ENCODE measurements at places on chromosomes 3 and 15.

DNA sequence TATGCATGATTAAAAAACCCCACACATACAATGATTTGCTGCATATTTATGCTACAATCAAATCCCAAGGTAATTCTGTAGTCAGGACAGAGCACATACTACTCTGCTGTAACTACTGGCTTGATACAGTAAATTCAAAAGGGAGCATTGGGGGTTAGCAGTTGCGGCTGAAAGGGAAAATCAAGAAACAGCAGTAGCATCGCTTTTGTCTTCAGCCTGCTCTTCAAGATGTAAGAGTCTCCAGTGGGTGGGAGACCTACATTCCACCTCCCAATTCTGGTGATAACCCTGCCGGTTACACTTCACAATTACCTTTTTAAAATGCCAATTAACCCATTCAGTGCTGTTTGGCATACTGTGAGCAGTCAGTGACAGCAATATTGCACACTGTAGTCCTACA is 259.4 kb downstream of the NR2F2 start:
- DNase-seq, result no peak

- DNase-seq, result no peak
Observed at GRCh38 chr3:56886314-56886713, 84.6 kb upstream of the ARHGEF3 start.

DNA sequence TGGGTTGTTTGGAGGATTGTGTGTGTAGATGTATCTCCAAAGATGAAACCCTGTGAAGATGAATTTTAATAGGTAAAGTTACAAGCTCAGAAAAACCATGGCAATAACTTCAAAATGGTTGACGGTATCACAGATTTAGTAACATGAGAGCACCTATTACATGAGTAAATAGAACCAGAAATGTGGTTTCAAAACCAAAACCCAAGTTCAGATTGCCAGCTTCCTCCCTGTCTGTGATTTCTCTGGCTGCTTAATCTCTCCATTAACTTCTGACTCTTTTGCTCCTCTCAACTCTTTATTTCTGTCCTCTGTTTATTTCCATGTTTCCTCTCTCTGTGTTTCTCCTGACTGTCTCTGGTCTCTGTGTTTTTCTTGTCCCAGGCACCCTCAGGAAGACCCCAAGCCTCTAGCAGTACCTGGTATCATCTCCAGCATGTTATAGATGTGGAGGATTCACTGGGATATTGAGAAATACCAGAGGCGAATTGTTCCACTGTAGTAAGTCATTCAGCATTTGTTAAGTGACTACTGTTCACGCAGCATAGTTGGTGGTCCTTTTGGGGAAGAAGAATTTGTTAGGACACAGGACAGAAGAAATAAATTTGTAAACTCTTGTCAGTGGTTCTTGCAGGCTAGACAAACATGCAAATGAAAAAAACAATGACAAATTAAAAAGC is 138.8 kb downstream of the BBX start:
- no peak for DNase-seq

DNA sequence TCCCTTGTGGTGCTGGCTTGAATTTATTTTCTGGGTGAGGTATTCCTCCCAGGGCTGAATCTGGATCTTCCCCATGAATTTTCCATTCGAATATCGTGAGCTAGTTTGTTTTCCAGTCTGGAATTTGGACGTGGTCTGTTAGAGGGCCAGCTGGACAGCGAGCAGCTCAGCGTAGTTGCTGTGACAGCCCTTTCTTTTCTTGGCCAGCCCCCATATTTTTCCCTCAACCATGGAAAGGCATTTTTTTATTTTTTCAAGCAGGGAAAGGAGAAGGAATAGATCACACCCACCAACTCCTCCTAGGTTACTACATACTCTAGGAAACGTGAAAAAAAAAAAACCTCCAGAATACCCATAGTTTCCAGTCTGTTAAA is 152.0 kb downstream of the KLHL25 start:
- DNase-seq, result no peak

- no peak for DNase-seq
Observed at GRCh38 chr3:177595530-177596188, 398.4 kb upstream of the TBL1XR1 start.

DNA sequence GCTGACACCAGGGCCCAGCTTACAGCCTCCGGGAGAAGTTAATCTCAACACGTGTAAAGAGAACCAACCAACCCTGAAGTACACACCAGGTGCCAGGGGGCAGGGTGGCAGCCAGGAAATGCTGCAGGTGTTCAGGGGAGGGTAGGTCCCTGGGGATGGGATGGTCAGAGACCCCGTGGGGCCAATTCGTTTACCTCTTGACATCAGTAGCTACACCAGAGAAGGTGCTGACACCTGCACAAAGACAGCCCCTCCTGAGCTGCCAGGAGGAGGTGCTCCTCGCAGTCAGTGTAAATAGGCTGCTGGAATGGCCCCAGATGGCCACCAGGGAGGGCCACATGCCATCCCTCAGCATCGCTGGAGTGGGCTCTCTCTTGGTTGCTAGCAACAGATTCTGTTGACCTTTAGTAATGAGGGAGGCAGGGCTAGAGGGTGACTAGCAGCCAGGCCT is 52.8 kb downstream of the CORO2B start:
- no peak for DNase-seq

- no peak for DNase-seq
Observed at GRCh38 chr15:43118829-43119228, 13.0 kb upstream of the UBR1 start.

DNA sequence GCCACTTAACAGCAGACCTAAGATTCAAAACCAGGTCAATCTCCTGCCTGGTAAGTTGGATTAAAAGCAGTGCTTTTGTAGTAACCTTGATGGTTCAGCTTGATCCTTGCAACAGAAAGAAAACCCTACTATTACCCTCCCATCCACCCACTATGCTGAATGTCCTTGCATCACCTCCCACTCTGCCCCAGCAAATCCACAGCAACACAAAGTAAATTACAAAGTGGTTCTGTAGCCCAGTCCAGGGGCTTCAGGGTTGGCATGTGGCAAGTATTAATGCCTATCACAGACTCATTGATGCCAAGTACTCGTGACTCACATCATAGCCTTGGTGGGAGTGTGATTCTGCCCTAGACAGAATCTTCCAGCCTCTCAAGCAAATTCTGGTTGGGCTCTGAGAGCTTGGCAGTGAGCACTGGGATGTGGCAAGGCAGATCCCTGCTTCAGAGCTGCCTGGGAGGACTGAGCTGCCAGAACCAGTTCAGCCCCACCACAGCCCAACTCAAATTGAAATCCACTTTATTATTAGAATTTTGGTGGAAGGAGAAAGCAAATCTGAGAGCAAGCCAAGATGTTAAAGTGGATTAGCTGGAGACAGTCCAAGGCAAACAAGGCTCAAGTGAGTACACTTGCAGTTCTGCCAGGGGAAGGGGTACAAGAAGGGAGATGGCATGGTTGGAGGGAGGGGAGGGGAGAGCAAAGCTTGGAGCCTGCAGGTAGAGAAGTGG is 225.8 kb upstream of the UMPS start:
- DNase-seq, result no peak

GRCh38 chr15:82178061-82178460 is 84.5 kb downstream of the EFL1 start:
- DNase-seq, result no peak

DNA sequence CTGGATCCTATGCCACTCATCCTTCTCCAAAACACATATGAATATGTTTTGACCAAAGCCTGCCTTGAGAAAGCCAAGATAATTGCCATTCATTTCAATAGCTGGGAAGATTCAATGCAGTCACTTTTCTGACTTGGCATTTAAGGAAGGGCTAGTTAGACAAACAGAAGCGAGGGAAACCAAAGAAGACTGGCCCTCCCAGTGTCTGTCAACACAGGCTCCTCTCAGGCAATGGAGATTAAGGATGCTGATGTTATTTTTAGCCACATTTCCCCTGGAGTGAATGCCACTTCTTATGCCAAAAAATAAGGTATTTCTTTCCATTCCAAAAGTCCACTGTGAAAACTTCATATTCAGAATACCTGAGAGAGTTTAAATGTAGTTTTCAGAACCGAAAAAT is 101.7 kb downstream of the P3H2 start:
- DNase-seq, result no peak

- DNase-seq, result no peak
Observed at GRCh38 chr3:30347679-30348216, 258.7 kb upstream of the TGFBR2 start.

- no peak for DNase-seq
Observed at GRCh38 chr3:158777161-158777873, 24.5 kb upstream of the MFSD1 start.

- DNase-seq, result no peak
Observed at GRCh38 chr15:94893091-94893490, 661.7 kb downstream of the MCTP2 start.

GRCh38 chr3:88433568-88433967 is 283.8 kb downstream of the C3orf38 start:
- no peak for DNase-seq

GRCh38 chr3:72054976-72055375 is 270.0 kb upstream of the PROK2 start:
- DNase-seq, result no peak

All from stimulated activated CD8-positive, alpha-beta memory T cell treated with anti-CD3 and anti-CD28 coated beads, Interleukin-4, amount 100 ng/mL, for 24 hours (primary cell).